ENCODE measurements at places on chromosomes 13 and 19. TPM values are rescaled to one million over a fixed set of nuclear protein-coding genes. Genes with fewer than 3 reads are reported as not detected.

ZNF8 gene
- 3.7 TPM for total RNA-seq

ZNF813 gene
- 3.4 TPM for total RNA-seq

ISOC2 gene
- total RNA-seq = 39.5 TPM

ENOX1 gene
- not detected for total RNA-seq

FCER2 gene
- total RNA-seq = 2.8 TPM

SHISA7 gene
- total RNA-seq = 0.11 TPM

LIM2 gene
- total RNA-seq = 0.40 TPM

N4BP2L1 gene
- total RNA-seq = 62.0 TPM

DYRK1B gene
- 17.6 TPM for total RNA-seq

ZIC5 gene
- 0.04 TPM for total RNA-seq

LIG4 gene
- 5.1 TPM for total RNA-seq

INSR gene
- total RNA-seq = 5.0 TPM

ZNF296 gene
- total RNA-seq = 6.7 TPM

ZNF208 gene
- total RNA-seq = 3.3 TPM

NMRK2 gene
- not detected for total RNA-seq

ADPRHL1 gene
- total RNA-seq = 0.69 TPM

PLPP2 gene
- 3.8 TPM for total RNA-seq

PSG2 gene
- total RNA-seq = 0.15 TPM

ZNF302 gene
- 11.7 TPM for total RNA-seq

INSL3 gene
- total RNA-seq = 7.6 TPM

AMER2 gene
- not detected for total RNA-seq

TMEM38A gene
- total RNA-seq = 0.76 TPM

REEP6 gene
- total RNA-seq = 2.2 TPM

LRFN3 gene
- 15.1 TPM for total RNA-seq

PLIN3 gene
- 46.4 TPM for total RNA-seq

BCAM gene
- total RNA-seq = not detected

RCBTB2 gene
- total RNA-seq = 6.1 TPM

SRRM5 gene
- 0.74 TPM for total RNA-seq

KLK10 gene
- not detected for total RNA-seq

FREM2 gene
- total RNA-seq = not detected

Measured in activated T-helper 17 cell treated with anti-CD3 and anti-CD28 coated beads, Interleukin-2, amount 50 U/mL, for 72 hours (primary cell).